ENCODE measurements at places on chromosomes 11 and 22.

- no peak for DNase-seq
These were observed 33.8 kb downstream of the ZC3H7B start for GRCh38 chr22:41334951-41335635.

- DNase-seq = no peak
These were observed 140.3 kb downstream of the RRAS2 start for GRCh38 chr11:14218728-14219127.

DNA sequence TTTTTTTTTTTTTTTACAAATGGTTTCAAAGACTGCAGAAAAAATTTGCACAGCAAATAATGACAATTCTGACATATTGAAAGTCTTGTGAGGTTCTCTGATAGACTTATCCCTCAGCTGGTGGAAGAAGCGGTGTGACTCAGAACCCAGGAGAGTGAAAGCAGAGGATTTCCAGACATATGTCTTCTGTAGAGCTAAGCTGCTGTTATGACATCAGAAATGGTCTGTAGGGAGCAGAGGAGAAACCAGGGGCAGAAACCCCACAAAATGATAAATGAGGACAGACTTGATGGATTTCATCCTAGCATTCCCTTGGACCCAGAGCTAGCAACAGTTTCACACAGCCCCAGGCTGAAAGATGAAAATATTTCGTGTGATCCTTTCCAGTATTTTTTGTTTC is 582.6 kb downstream of the METTL15 start:
- no peak for DNase-seq

- DNase-seq = no peak
These were observed 62.4 kb downstream of the GAS2 start for GRCh38 chr11:22728600-22729389.

GRCh38 chr11:120608760-120609211 is 97.2 kb downstream of the GRIK4 start:
- no peak for DNase-seq

DNA sequence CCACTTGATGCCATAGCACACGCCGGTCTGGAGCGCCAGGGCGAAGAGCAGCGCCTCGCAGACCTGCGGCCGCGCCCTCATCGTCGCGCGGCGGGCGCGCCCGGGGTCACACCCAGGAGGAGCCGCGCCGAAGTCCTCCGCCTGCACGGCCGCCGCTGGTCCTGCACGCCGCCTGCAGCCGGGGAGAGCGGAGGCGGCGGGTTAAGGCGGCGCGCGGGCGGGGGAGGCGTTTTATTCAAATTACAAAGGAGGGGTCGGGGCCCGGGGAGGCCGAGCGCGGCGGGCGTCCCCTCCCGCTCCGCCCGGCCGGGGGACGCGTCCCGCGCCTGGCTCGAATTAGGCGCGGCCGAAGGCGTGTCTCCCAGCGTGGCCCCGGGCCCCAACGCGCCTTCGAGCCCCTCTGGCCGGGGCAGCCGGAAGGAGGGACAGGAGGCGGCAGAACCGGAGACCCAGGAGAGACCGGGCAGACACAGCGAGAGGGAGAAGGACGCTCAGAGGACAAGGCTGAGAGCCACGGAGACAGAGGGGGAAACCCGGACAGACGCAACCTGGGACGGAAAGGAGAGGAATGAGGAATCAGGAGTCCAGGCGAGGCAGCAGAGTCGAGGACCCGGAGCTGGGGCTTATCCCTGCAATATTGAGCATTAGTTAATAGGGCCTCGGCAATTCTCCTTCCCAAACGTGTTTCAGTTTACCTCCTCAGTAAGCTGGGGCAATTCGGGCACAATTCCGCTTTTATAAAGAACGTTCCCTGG is at the start of gene WNT11:
Gene WNT11, minus strand, starts transcription at position 176 of the 755 bp plus-strand sequence. Its CDS starts 95 bp downstream, at position 81.
- DNase-seq = peak; percentile 11

DNA sequence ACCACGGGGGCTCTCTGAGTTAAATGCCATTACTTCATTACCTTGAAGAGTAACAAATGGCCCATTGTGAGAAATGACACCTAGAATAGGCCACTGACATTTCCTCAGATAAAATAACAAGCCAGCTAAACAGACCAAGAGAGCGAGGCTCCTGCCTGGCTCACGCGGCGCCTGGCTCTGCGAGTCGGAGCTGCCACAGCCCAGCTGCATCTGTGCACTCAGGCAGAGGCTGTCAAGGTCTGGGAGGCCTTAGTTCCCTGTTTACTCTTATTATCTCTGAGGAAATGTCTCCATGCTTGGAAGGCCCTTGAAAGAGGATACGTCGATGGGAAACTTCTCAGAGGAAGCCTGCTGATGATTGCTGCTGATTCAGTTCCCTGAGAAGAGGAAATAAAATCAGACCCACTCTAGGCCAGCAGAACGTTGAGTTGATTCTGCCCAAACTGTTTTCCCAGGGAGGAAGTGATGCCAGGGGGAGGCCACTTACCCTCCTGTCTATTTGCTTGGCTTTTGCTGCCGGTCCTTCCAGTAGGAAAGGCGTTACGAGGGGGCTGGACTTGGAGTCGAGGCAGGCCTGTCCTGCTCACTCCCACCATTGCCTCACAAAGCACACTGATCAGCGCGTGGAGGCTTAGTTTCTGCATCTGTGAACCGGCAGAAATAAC is 208.8 kb downstream of the TBC1D22A start:
- DNase-seq = no peak
